ENCODE measurements at places on chromosomes 12 and 14. TPM values are rescaled to one million over a fixed set of nuclear protein-coding genes. Genes with fewer than 3 reads are reported as not detected.

Gene ARID2
- 11.7 TPM for total RNA-seq

GRCh38 chr14:91983588-91983987 is 36.1 kb upstream of the FBLN5 start:
- DNase-seq: no peak

- no peak for DNase-seq
Measured at GRCh38 chr12:124550123-124551089, 17.0 kb downstream of the NCOR2 start.

Gene CCDC175
- not detected for total RNA-seq

- no peak for DNase-seq
Measured at GRCh38 chr12:100445081-100445481, 28.6 kb upstream of the NR1H4 start.

- DNase-seq: no peak
Measured at GRCh38 chr12:104412681-104413080, 44.1 kb upstream of the CHST11 start.

Gene MGST1
- total RNA-seq: 4.7 TPM

Gene KRT85
- total RNA-seq: not detected

Gene MYH6
- not detected for total RNA-seq

DNA sequence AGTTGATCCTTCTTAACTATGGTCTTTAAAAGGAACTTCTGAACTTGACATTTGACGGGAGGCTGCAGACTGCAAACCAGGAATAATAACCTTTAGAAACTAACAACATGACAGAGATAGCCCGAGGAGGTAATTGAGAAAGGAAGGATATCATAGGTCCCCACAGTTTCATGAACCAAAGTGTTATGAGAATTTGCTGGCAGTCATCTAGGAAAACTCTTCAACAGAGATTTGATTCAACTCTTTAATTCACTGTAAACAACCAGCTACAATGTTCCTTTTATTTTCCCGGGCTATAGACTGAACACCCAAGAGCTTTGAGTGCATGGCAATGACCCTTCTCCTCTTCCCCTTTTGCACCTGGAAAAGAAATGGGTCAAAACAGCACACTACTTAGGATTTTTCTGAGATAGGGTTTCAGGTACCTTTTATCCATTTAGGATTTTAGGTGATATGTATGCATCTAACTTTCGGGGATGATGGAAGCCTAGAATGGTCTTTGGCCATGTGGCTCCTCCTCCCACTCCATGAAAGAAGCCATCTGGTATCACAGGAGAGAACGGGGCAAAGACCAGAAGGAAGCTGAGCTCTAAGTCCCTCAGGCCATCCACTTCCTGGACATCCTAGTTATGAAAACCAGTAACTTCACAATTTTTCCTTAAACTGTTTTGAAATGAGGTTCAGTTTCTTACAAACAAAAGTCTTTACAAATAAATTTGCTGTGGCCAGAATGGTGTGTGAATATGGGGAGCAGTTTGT is 23.0 kb downstream of the GLT8D2 start:
- DNase-seq: no peak

Gene TESPA1
- total RNA-seq: not detected

DNA sequence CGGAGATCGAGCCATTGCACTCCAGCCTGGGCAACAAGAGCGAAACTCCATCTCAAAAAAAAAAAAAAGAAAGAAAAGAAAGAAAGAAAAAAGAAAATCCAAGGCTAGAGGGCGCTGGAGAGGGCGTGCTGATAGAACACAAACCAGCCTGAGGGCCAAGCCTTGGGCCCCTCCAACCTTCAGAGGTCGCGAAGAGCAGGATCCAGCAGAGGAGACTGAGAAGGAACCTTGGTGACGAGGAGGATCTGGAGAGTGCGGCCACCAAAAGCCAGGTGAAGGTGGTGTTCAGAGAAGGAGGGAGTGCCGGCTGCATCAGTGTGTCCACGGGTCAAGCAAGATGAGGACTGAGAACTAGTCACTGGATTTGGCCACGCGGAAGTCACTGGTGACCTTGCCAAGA is 4.1 kb upstream of the DYNC1H1 start:
- DNase-seq: no peak

GRCh38 chr12:14614704-14615121 is 47.0 kb upstream of the PLBD1 start:
- DNase-seq: no peak

DNA sequence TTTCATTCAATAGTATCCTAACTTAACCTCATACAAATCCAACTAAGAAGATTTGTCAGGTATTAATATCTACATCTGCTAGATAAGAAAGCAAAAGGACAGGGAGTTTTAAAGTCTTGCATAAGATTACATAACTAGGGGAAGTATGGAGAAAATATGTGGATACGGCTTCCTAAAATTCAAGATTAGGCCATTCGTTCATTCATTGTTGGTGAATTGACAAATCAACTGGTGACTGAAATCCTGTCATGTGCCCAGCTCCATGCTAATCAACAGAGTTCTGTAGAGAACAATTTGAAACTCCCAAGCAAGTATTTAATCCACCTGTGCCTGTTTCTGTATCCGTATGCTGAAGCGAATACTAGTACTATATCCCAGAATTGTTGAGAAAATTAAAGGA is 260.9 kb upstream of the USP15 start:
- no peak for DNase-seq

Gene GRIN2B
- 0.10 TPM for total RNA-seq

DNA sequence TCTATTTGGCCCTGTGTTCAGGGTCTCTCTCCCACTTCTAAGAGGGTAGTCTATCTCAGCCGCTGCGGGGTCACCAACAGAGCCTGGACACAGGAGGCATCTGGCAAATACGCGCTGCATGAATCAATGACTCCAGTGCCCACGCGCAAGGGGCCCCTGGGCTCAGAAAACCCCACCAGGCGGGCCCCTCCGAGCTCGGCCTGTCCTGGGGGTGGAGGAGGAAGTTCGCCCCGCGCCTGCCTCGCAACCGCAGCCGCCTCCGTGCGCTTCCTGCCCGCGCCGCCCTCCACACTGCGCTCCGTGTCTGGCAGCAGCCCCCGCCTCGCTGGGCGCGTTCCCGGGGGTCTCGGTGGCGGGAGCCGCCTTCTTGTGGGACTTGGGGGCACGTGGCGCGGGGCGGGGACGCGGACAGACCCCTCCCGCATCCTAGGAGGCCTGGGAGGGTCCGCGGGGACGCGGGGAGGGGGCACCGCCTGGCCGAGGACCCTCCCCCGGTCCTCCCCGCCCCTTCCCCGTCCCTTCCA is 811 bp upstream of the FBRSL1 start:
- no peak for DNase-seq

GRCh38 chr14:94046696-94047250 is 20.6 kb downstream of the OTUB2 start:
- DNase-seq: no peak

DNA sequence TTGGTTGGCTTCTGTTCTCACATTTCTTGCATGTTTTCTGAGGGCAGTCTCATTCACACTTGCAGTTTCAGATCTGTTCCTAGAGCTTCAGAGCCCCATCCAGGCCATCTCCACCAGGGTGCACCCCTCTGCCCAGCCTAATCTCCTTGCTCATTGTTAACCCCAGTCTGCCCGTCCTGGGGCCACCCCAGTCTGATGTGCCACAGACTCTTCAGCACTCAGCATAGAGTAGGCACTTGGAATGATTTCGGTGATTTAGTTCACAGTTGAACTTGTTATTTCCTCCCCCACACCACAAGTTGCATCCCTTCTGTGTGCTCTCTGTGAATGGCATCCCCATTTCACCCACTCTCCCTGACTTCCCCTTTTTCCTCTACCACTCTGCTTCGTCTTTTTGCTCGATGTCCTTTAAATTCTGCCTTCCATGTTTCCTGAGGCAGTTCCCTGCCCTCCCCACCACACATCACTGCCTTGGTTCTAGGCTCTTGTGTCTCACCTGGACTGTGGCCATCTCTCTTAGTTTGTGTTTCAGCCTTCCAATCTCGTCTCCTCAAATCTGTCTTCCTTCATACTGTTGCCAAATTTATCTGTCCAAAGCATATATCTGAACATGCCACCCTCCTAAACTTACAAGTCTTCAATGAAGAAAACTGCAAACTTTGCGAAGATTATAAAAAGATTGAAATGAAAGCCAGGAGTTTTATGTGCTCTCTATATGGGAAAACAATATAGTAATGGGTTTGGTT is 41.5 kb downstream of the ANO6 start:
- no peak for DNase-seq

GRCh38 chr14:31400031-31400638 is 20.2 kb downstream of the HEATR5A start:
- no peak for DNase-seq

Gene AVPR1A
- total RNA-seq: not detected

Data from glomerular endothelial cell (primary cell).